CD4-positive, CD25-positive, alpha-beta regulatory T cell (primary cell): ENCODE measurements at places on chromosomes 7 and 10. TPM values are rescaled to one million over a fixed set of nuclear protein-coding genes. Genes with fewer than 3 reads are reported as not detected.
A peak's percentile ranks its signal among the peaks of the same experiment; 100 is the strongest.

DNA sequence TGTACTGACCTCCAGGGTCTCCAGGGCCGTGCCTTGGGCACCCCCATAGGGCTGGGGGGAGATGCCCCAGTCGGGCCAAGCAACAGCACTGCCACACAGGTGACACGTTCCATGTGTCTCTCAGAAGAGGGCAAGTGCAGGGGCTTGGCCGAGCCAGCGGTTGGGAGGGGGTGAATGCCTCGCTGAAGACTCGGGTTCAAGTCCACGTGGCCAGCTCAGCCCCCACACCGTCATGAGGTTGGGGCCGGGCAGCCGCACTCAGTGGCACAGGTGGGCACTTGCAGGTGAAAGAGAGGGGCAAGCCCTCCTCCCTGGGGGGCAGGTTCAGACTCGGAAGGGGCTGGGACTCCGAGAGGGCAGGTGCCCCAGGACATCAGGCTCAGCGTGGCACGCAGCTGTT, 153.8 kb downstream of the MAD1L1 start:
- no peak for DNase-seq

- DNase-seq = no peak
These were observed 7.7 kb upstream of the OPALIN start for GRCh38 chr10:96366508-96366907.

DNA sequence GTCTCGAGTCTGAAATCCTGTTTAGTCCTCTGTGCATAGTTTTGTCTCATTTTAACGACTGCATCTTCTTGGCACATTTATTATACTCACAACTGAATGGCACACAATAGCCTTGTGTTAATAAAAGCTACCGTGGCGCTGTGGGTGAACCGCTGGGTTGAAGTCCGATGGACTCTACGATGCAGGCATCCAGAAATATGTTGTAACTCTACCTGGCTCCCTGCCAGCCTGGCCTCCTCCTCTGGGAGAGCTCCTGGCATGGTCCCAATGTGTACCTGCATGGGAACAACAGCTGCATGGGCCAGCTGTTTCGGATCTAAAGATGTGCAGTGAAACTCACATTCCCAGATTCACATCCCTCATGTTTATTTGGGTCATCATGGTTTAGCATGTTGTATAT, 3.7 kb upstream of the DPYSL4 start:
- no peak for DNase-seq

DNA sequence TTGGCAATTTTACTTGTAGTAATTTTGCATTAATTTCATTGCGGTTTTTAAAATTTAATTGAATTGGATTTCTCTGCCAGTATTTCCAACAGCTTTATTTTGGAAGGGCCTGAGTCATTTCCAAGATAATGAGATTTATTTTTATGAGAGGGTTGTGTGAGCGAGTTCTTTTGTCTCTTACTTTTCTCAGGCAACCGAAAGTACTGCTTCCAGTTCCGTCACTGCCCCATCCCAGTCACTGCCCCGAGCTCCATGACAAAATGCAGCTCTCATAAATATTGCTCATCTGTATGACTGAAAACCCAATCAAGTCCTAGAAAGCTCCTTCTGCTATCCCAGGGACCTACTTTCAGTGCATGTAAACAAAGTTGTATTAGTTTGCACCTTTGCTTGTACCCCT, 468.4 kb upstream of the SEMA3D start:
- no peak for DNase-seq

GRCh38 chr7:114922026-114922651, at the start of gene MDFIC:
TSS of gene MDFIC (plus strand) at chr7:114922094. CDS start at chr7:114923034, 940 bp downstream.
- peak; percentile 69 for DNase-seq

GRCh38 chr7:22882106-22882505, 59.5 kb upstream of the TOMM7 start:
- DNase-seq = no peak

- DNase-seq = no peak
These were observed 59.9 kb upstream of the AQP1 start for GRCh38 chr7:30851651-30852307.

DNA sequence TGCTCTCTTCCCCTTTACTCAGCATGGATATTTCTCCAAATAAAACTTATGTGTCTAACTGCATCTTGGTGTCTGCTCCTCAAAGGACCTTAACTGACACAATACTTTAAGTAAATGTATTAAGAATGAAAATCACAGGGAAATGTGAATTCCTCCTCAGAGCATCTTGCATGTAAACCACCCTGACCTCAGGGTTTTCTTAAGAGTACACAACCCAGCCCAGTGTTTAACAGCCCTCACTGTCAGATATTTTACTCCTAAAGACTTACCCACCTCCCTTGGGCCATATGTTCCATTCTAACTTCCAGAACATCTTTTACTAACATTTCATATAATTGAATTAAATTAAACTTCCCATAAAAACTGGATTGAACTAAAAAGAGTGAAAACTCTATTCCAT, 315.3 kb downstream of the HPSE2 start:
- DNase-seq = no peak

GRCh38 chr7:135186841-135187253, 16.3 kb upstream of the CYREN start:
- DNase-seq = no peak

DNA sequence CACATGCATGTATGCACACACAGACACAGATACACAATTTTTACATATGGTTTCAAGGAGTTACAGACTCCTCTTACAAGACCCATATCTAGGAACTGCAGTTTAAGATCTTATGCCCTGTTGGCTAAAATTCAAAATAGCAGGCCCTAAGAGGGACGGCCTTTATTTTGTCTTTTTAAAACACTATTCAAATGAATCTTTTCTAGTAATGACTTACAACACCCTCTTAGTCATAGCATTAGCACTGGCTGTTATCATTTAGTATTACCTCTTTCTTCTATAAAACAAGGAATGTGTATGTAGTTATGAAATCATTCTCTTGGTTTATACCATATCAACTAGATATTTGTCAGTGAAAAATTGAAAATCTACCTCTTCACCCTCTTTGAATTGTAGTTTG, 15.3 kb downstream of the PAPSS2 start:
- no peak for DNase-seq

- no peak for DNase-seq
These were observed 669 bp upstream of the AP5Z1 start for GRCh38 chr7:4774658-4775249.

GRCh38 chr7:71842381-71842780, 569.8 kb downstream of the CALN1 start:
- DNase-seq = no peak

DNA sequence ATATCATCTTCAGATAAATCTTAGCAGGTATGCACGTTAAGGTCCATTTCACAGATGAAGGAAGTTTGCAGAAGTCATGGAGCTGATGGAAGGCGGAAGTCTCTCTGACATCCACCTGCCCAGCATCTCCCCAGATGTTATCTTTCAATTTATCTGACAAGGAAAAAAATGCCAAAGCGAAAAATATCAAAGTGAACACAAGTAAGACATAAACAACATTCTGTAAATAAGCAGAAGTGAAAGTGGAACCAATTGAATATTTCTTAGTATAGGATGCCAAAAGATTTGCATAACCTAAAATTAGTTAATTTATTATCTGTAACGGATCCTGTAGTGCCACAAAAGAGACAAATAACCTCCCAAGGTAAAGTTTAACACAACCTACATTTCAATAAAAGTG, 73.6 kb upstream of the NEBL start:
- no peak for DNase-seq

GRCh38 chr7:34247468-34247867, 342.1 kb downstream of the BMPER start:
- no peak for DNase-seq

- DNase-seq = no peak
These were observed 168.3 kb downstream of the VTI1A start for GRCh38 chr10:112615269-112615668.

DNA sequence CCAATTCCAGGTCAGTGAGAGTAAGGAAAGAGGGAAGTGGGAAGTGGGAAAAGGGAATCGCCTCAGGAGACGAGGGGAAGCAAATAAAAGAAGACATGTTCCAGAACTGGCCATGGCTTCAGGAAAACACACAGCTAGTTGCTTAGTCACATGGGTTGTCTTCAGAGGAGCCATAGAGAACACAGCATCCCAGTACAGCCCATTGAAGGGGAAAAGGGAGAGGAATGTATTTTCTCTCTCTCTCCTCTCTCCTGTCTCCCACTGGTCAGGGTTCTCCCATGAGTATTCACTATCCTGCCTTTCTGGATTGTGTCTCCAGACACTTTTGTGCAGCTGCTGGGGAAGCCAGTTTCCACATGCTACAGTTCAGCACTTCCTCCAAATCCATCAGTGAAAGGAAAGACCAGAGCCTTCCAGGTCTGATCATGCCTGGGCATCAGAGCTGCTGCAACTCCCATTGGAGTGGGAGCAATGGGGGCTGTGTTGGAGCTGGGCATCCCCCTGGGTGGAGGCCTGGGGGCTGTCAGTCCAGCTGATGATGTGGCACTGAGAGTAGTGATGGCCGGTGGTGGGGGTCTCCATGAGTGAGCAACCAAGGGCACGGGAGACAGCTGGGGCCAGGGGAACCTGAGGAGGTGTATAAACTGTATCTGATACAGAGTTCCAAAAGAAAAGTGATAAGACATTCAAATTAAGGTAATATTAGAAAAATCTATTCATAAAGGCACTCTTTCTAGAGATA, 38.6 kb downstream of the MAP3K8 start:
- no peak for DNase-seq

Gene ITPRID1
- polyA plus RNA-seq = not detected

Gene H2BK1
- polyA plus RNA-seq = not detected

Gene GRM8
- polyA plus RNA-seq = not detected

Gene ASZ1
- not detected for polyA plus RNA-seq

Gene SERPINE1
- not detected for polyA plus RNA-seq

Gene HDAC9
- 8.4 TPM for polyA plus RNA-seq
